ENCODE measurements at places on chromosomes 3 and 15.

DNA sequence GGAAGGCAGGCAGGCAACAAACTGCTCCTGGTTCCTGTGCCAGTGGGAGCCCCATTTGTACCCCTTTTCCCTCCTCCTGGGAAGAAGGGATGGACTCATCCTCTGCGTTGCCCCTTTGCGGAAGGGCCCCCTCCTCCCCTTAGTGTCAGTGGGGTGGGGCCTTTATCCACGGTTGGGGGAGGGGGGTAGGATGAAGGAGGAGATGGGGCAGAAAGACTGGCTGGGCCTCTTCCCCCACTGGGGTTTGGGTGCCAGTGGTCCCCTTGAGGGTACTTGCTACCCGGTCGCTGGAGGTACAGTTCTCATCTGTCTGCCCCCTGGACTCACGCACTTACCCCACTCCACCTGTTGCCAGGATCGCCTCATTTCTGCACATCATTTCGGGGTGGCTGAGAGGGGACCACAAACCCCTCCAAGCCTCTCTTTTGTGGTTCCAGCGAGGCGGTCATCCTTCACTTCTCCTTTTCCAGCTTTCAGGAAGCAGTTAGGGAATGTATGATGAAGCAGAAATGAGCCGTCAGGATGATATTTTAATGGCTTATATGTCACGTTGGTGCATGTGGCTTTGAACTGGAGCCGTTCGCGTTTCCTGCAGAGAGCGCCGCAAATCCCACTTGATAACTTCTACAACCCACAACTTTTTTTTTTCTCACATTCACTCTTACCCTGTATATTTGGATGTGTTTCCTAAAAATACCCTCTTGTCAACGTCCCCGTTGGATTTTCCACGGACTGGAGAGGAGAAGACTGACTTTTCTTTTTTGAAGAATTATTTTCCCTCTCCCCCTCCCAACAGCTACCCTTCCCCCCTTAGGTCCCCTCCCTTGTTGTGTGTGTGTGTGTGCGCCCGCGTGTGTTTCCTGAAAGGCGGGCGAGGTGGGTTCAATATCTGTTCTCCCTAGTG lies at the start of gene ZIC4:
Gene ZIC4 (minus strand): TSS at position 516 of the 904 bp plus-strand sequence. CDS start 3,746 bp downstream, outside the sequence.
- H3K4me1 ChIP-seq, result peaks cover 18% of the 10 kb centered on the region
- H3K4me3 ChIP-seq, result no peak within 1 kb of the TSS

DNA sequence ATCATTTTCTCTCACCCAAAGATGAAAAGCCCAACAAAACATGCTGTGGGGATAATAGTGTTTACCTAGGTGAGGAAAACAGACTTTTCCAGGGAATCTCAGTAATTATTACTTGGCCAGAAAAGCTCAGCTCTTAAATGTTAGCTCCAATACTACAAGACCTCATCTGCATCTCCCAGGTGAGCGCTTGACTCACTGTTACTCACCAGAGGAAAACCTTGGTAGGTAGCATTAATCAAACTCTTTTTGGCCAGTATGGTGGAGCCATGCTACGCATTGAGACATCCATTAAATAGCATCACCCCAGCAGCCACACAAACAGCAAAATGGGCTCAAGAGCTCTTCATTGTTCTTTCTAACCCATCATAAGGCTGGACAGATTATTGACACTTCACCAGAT lies 99.0 kb downstream of the TIGIT start:
- H3K27me3 ChIP-seq, result no peaks in the 10 kb centered on the region
- DNase-seq, result no peak
- no peak overlapping the region for H3K27ac ChIP-seq
- H3K36me3 ChIP-seq, result no peaks in the 10 kb centered on the region
- H3K4me3 ChIP-seq, result no peak overlapping the region
- H3K4me1 ChIP-seq, result no peaks in the 10 kb centered on the region

DNA sequence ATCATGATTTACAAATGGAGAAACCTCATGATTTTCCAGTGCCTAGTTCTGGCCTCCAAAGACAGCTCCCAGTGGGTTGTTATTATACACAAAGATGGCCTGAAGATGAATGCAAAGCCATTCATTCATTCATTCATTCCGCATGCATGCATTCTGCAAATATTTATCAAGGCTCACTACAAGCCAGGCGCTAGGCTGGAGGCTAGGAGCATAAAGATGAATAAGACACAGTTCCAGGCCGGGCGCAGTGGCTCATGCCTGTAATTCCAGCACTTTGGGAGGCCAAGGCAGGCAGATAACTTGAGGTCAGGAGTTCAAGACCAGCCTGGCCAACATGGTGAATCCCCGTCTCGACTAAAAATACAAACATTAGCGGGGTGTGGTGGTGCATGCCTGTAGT lies 2.4 kb upstream of the PSMD2 start:
- no peaks in the 10 kb centered on the region for H3K4me1 ChIP-seq
- no peaks in the 10 kb centered on the region for H3K27me3 ChIP-seq
- no peak overlapping the region for H3K4me3 ChIP-seq
- peaks cover 1% of the 10 kb centered on the region for H3K36me3 ChIP-seq
- DNase-seq, result no peak
- no peak overlapping the region for H3K27ac ChIP-seq

GRCh38 chr15:29711531-29711930 lies 110.7 kb downstream of the TJP1 start:
- no peak for DNase-seq
- H3K27me3 ChIP-seq, result no peaks in the 10 kb centered on the region
- H3K27ac ChIP-seq, result no peak overlapping the region
- no peak overlapping the region for H3K4me3 ChIP-seq

GRCh38 chr3:85652360-85652759 lies 693.6 kb downstream of the CADM2 start:
- H3K27me3 ChIP-seq, result no peaks in the 10 kb centered on the region
- no peak overlapping the region for H3K27ac ChIP-seq
- DNase-seq, result no peak
- H3K4me3 ChIP-seq, result no peak overlapping the region

GRCh38 chr3:129117134-129117533 lies 4.5 kb downstream of the RAB43 start:
- no peak overlapping the region for H3K4me3 ChIP-seq
- no peaks in the 10 kb centered on the region for H3K27me3 ChIP-seq
- no peak for DNase-seq
- peaks cover 6% of the 10 kb centered on the region for H3K4me1 ChIP-seq
- H3K27ac ChIP-seq, result no peak overlapping the region

DNA sequence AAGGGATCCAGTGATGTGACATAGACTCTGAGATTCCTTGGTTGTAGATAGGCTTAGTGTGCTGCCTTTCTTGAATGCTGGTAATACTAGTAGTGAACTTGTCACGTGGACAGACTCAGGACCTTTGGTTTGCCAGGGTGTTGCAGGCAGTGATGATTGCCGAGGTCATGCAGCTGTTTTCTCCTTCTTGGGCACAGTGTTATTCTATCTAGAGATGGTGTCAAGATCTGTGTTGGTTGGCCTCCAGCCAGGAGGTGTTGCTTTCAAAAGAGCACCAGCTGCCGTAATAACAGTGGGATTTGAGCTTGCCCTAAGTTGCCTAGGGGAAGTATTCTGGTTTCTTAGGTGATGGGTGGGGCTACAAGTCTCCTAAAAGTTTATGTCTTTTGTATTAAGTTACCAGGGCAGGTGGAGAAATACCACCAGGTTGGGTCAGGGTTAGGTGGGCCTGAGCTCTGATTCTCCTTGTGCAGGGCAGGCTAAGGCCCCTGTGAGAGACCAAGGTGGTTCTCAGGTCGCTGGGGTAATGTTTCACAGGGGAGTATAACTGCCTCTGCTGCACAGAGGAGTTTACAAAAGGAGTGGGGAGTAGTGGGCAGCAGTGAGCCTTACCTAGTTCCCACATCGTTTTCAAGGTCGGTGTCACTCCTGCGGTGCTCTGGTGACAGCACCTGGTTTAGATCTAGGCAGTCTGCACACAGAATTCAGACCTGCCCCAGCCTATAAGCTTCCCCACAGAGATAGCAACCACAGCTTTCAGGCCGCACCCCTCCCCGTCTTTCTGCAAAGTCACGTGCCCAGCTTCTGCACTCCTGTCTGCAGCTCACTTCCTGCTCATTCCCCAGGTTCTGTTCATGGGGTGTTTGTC lies 350.3 kb downstream of the DOCK3 start:
- no peaks in the 10 kb centered on the region for H3K27me3 ChIP-seq
- H3K4me3 ChIP-seq, result no peak overlapping the region
- no peak overlapping the region for H3K27ac ChIP-seq
- H3K4me1 ChIP-seq, result 0 out of 2 replicates have a peak, but pooled peaks cover 2% of the 10 kb centered on the region
- H3K36me3 ChIP-seq, result no peaks in the 10 kb centered on the region
- no peak for DNase-seq

GRCh38 chr15:53549697-53550305 lies 209.7 kb downstream of the WDR72 start:
- H3K36me3 ChIP-seq, result no peaks in the 10 kb centered on the region
- no peak overlapping the region for H3K4me3 ChIP-seq
- H3K4me1 ChIP-seq, result no peaks in the 10 kb centered on the region

DNA sequence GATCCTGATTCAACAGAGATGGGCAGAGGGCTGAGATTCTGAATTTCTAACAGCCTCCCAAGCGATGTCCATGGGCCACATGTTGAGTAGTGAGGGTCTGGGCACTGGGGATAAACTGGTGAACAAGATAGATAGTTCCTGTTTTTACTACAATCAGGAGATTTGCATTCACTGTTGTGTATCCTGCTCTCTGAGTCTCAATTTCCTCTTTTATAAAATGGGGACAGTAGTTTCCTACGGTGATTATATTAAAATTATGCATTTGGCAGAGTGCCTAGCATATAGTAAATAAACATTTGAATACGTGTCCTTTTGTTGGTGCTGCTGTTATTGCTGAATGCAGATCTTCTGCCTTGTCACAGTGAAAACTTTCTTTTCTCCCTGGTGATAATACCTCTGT lies 102.5 kb downstream of the MYH15 start:
- no peaks in the 10 kb centered on the region for H3K36me3 ChIP-seq
- H3K4me1 ChIP-seq, result no peaks in the 10 kb centered on the region
- no peaks in the 10 kb centered on the region for H3K27me3 ChIP-seq
- H3K4me3 ChIP-seq, result no peak overlapping the region
- H3K27ac ChIP-seq, result no peak overlapping the region
- no peak for DNase-seq

DNA sequence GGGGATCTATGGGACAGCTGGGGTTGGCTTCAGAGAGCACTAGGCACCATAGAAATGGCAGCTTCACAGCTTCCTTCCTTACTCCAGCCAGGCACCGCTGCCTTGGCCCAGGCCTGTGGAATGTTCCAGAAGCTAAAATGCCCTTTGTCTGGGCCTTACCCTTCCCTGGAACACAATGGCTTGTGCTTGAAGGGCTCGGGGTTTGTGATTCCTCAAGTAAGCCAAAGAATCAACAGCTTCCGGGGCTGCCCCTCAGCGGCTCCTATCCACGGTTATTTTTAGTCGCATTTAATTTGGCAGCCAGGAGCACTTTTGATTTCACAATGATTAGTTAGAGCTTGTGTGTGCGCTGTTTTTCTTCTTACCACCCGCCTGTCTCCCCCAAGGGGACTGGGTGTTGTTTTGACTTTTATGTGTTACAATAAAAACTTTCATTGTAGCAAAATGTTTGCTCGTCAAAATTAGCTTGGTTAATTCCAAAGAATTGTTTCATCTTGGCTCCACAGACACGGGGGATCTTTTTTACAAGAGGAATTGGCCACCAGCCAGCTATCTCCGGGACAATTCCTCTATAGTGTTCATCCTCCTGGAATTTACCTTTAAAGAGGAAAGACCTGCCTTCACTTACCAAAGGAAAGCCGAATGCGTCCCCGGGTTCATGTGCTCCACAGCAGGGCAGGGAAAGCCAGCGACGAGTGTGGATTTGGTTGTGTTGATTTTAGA lies 73.8 kb downstream of the TLE3 start:
- no peak overlapping the region for H3K27ac ChIP-seq
- no peaks in the 10 kb centered on the region for H3K27me3 ChIP-seq
- DNase-seq, result no peak

DNA sequence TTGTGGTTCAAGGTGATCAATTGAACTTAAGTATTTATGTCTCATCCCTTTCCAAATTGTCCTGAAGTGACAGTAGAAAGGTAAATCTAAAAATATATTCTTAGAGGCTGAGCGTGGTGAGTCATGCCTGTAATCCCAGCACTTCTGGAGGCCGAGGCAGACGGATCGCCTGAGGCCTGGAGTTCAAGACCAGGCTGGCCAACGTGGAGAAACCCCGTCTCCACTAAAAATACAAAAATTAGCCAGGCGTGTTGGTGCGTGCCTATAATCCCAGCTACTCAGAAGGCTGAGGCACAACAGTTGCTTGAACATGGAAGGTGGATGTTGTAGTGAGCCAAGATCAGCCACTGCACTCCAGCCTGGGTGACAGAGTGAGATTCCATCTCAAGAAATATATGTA lies 226.6 kb downstream of the DPH6 start:
- H3K36me3 ChIP-seq, result no peaks in the 10 kb centered on the region
- H3K27me3 ChIP-seq, result no peaks in the 10 kb centered on the region
- H3K4me1 ChIP-seq, result no peaks in the 10 kb centered on the region
- DNase-seq, result no peak
- no peak overlapping the region for H3K27ac ChIP-seq

DNA sequence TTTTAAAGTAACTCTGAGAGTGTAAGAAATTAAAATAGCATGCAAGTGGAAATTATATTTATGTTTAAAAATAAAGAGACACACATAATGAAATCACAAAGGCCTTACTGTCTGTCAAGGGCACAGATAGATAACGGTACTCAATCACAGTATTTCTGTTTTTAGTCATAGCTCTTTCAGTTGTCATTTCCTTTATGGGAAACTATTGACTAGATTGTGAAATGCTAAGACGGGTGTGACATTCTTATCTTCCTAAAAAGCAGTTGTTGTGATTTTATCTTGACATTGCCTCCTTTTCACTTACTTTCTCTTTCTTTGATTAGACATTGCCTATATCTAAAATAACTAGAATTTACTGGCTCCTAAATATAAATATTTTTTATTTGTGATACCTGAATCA lies 100.1 kb upstream of the PLSCR5 start:
- H3K4me3 ChIP-seq, result no peak overlapping the region
- H3K36me3 ChIP-seq, result no peaks in the 10 kb centered on the region
- no peak overlapping the region for H3K27ac ChIP-seq
- H3K4me1 ChIP-seq, result no peaks in the 10 kb centered on the region
- no peak for DNase-seq
- no peaks in the 10 kb centered on the region for H3K27me3 ChIP-seq

- no peaks in the 10 kb centered on the region for H3K27me3 ChIP-seq
- no peak overlapping the region for H3K27ac ChIP-seq
- no peak overlapping the region for H3K4me3 ChIP-seq
- H3K4me1 ChIP-seq, result no peaks in the 10 kb centered on the region
- DNase-seq, result no peak
Observed at GRCh38 chr15:35167675-35168074, 82.6 kb upstream of the NANOGP8 start.

DNA sequence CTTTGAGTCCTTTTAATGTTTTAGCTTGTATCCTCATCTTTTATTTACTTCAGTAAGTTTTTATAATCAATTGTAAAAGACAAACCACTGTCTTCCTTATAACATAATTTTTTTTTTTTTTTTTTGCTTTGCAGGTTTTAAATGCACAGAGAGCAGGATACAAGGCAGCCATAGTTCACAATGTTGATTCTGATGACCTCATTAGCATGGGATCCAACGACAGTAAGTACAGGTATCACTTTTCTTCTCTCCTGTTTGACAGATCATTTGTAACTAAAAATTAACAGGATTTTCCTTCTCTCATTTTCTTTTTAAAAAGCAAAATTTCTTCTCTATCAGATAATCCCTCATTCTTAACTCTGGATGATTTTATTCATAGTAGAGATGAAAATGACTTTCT lies 75.4 kb downstream of the PFN2 start:
- H3K27ac ChIP-seq, result no peak overlapping the region
- DNase-seq, result no peak
- no peak overlapping the region for H3K4me3 ChIP-seq
- H3K27me3 ChIP-seq, result no peaks in the 10 kb centered on the region

- peaks cover 1% of the 10 kb centered on the region for H3K4me1 ChIP-seq
- no peaks in the 10 kb centered on the region for H3K27me3 ChIP-seq
- no peaks in the 10 kb centered on the region for H3K36me3 ChIP-seq
Observed at GRCh38 chr3:16841904-16842271, 42.9 kb upstream of the PLCL2 start.
